ENCODE measurements at places on chromosomes 7 and 10. TPM values are rescaled to one million over a fixed set of nuclear protein-coding genes. Genes with fewer than 3 reads are reported as not detected.

DNA sequence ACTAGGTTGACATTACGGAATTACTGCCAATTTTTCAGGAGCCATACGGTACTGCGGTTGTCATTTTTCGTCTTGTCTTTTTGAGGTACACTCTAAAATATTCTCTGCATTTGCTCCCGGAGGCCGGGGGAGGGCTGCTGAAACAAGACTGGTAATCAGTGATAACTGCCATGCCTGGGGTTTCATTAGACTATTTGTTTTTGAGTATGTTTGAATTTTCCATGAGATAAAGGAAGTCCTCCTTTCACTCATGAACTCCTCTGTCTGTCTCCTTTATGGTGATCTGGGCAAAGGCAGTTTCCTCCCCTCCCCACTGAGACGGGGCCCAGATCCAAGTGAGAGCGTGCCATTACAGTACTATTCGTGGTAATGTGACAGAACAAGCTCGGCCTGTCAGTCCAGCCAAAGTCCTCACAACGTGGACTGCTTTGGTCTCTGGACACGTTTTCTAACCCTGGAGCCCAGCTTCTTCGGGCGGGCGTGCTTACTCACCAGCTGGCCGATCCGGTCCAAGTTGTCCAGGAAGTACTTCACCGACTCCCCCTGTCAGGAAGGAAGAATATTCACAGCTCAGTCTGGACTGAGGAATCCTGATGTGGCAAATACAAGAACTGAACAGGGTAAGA is 45.1 kb downstream of the AMZ1 start:
- no peak overlapping the region for H3K4me3 ChIP-seq
- H3K4me1 ChIP-seq: peaks cover 14% of the 10 kb centered on the region
- peaks cover 16% of the 10 kb centered on the region for H3K36me3 ChIP-seq
- no peak overlapping the region for H3K27ac ChIP-seq

DNA sequence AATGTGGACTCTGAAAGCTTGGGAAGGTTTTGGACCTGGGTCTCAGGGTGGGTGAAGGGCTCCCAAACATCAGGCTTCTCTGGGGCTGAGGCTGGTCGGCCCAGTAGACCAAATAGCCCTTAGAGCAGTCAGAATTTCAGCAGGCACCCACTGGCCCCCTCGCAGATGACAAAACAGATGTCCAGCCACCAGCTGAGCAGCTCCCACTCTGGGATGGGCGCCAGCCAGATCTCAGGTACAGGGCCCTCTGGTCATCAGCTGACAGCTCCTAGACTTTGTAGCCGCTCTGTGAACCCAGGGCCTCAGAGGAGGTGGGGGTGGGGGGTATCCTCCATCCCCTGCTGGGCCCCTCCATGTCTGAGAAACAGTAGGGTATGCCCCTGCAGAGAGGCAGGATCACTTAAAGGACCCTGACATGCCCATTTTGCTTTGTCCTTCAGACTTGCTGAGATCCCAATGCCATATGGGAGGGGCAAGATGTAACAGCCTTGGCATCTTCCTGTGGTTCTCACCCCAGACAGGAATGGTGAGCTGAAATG is 26.5 kb downstream of the HSPA12A start:
- no peak for DNase-seq
- H3K36me3 ChIP-seq: no peaks in the 10 kb centered on the region
- H3K4me3 ChIP-seq: no peak overlapping the region
- peaks cover 39% of the 10 kb centered on the region for H3K27me3 ChIP-seq
- no peaks in the 10 kb centered on the region for H3K4me1 ChIP-seq

DNA sequence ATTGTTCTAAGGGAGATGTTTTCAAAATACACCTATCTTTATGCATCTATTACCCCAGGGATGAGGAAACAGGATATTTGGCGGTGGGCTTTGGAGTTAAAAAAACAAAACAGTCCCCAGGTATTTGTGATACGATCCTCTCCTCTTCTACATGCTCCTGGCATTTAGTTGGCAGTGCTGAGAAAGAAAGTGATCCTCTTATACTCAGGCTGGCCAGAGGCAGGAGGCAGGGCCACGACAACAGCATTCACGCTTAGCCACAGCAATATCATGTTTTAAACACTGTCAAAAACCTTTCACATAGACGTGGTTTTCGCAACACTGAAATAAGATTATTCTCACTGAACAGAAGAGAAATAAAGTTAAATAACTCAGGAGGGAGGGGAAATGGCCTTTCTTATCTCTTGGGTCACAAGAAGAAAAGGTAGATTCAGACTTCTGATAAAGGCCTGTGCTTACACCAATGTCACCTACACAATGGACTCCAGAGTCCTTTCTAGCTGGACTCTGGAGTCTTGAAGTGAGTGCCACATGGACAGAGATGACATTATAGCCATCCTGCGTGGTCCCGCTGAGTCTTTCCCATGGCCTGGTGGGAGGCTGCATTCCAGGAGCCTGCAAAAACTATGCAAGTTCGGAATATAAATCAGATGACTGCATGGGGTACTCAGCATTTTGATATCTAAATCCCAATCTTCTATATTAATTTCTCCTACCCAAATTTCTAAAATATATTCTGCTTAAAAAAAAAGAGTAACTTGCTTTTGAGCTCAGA is 88.7 kb downstream of the PIP4K2A start:
- H3K4me1 ChIP-seq: peaks cover 87% of the 10 kb centered on the region
- no peaks in the 10 kb centered on the region for H3K27me3 ChIP-seq
- peak overlapping the region; percentile 92 for H3K27ac ChIP-seq
- no peak overlapping the region for H3K4me3 ChIP-seq
- DNase-seq: no peak
- H3K36me3 ChIP-seq: peaks cover 1% of the 10 kb centered on the region

DNA sequence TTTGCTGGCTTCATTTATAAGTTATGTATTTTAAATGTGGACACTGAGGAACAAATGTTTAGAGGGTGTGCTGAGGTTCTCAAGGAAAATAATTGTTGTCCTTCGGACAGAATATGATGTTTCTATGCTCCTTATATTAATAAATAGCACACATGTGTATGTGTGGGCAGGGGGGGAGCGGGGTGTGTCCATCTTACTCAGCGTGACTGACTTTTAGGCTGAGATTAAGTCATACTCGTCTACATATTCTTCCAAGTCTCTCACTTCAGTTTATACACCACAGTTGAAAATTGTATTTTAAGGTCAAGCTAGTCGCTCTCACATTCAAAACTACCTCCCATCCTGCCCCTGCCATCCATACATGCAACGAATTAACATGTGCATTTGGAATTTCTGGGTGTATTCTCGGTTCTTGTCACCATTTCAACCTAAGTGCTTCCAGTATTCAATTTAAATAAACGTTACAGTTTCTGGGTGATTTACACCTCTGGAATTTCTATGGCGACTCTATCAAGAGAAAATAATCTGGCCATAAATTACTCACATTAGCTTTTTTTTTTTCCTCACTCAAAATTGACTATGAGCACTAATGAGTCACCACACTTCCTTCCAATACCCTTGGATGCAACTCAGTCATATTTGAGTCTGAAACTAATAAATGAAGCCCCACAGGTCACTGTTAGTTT is 3.3 kb downstream of the PCDH15 start:
- H3K4me3 ChIP-seq: no peak overlapping the region
- H3K27ac ChIP-seq: no peak overlapping the region
- no peaks in the 10 kb centered on the region for H3K27me3 ChIP-seq
- no peaks in the 10 kb centered on the region for H3K36me3 ChIP-seq
- no peaks in the 10 kb centered on the region for H3K4me1 ChIP-seq
- no peak for DNase-seq

DNA sequence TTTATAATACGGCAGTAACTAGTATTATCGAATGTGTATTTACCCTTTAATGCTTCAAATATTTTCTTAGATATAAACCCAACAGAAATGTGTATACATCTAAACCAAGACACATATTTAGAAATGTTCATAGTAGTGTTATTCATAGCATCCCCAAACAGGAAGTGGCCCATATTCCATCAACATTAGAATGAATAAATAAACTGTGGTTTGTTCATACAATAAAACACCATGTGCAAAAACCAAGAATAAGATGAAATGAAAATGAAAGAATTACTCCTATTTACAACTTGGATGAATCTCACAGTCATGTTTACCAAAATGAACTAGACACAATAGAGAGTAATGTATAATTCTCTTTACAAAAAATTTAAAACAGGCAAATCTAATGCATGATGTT is 9.2 kb upstream of the CAV2 start:
- H3K4me1 ChIP-seq: no peaks in the 10 kb centered on the region
- H3K27ac ChIP-seq: no peak overlapping the region
- H3K36me3 ChIP-seq: no peaks in the 10 kb centered on the region
- no peak overlapping the region for H3K4me3 ChIP-seq
- peaks cover 23% of the 10 kb centered on the region for H3K27me3 ChIP-seq

DNA sequence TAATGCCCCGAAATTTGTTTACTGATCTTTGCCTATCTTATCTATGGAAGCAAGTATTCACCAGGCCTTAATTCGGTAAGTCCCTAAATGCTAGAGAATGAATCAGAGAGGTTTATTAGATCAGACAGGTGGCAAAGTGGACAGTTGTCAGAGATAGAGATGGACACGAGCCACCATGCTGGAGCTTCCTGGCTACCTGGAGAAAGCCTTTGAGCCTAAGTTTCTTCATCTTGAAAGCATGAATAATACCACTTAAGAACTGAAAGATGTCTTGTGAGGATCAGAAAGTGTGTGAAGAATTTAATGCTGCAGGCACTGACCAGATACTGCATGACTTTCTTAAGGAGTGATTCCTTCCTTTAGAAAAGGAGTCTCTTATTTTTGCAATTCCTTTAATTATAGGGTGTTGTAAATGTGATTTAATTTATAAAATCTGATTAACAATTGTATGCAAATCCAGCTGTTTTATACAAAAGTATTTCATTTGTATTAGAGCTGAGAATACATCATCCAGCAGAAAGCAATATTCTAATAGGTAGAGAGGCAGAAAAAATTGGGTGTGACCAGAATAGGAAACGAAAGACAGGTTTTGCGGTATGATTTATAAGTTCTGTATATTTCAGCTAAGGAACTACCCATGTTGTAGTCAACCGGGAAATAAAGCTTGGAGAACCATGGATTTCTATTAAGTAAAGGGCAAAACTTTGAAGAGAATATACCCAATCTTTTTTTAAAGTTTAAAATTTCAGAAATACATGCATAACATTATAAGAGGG is 82.7 kb downstream of the SMURF1 start:
- no peak overlapping the region for H3K4me3 ChIP-seq
- peaks cover 3% of the 10 kb centered on the region for H3K36me3 ChIP-seq
- DNase-seq: no peak

- H3K27me3 ChIP-seq: no peaks in the 10 kb centered on the region
- H3K4me3 ChIP-seq: no peak overlapping the region
- peaks cover 17% of the 10 kb centered on the region for H3K36me3 ChIP-seq
- no peaks in the 10 kb centered on the region for H3K4me1 ChIP-seq
These were observed 112.2 kb downstream of the NRF1 start for GRCh38 chr7:129723679-129724078.

GRCh38 chr7:42022791-42023190 is 214.2 kb downstream of the GLI3 start:
- H3K36me3 ChIP-seq: no peaks in the 10 kb centered on the region
- peaks cover 7% of the 10 kb centered on the region for H3K27me3 ChIP-seq
- H3K4me1 ChIP-seq: no peaks in the 10 kb centered on the region
- H3K4me3 ChIP-seq: no peak overlapping the region
- no peak for DNase-seq

DNA sequence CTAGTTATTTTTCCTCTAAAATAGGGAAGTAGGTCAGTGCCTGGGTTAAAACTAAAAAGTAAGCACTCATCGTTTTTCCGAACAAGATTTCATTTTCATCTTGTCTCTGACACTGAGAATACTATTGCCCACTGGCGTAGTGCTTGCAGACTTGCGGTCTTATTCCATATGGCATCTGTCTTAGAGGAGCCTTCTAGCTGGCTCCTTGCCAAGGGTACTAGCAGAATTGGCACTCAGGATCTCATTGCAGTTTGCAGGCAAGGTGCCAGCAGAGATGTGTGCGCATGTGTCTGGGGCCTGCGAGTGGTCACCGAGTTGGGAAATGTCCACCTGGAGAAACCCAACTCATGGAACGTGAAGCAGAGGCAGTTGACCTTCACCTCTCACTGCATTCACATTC is 143.4 kb downstream of the CELF2 start:
- H3K27ac ChIP-seq: peak overlapping the region; percentile 100
- DNase-seq: no peak

DNA sequence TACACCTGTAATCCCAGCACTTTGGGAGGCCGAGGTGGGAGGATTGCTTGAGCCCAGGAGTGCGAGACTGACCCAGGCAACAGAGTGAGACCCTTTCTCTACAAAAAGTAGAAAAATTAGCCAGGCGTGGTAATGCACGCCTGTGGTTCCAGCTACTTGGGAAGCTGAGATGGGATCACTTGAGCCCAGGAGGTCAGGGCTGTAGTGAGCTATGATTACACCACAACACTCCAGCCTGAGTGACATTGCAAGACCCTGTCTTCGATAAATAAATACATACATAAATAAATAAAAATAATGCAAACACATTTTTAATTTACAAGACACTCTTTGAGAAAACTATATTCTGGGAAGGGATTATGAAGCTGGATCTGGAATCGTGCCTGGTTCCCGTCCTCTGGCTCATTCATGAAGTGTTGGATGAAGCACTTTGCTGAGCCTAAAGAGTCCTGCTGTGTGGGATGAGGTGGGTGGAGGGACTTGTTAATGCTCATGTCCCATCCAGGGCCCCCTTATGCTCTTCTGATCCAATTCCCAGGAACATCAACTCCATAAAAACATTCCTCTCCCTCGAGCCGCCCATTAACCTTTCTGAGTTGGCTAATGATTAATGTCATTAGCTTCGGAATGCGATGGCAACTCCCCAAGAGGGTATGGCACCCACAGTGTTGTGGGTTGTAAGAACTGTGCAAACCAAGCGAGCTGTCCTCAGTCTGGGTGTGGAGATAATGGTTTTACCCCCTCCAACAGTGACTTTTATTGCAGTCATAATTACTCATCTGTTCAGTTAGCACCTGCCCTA is 236.3 kb downstream of the BAMBI start:
- H3K4me1 ChIP-seq: no peaks in the 10 kb centered on the region
- no peak overlapping the region for H3K4me3 ChIP-seq
- H3K36me3 ChIP-seq: no peaks in the 10 kb centered on the region
- no peak overlapping the region for H3K27ac ChIP-seq
- no peak for DNase-seq
- H3K27me3 ChIP-seq: peaks cover 3% of the 10 kb centered on the region

DNA sequence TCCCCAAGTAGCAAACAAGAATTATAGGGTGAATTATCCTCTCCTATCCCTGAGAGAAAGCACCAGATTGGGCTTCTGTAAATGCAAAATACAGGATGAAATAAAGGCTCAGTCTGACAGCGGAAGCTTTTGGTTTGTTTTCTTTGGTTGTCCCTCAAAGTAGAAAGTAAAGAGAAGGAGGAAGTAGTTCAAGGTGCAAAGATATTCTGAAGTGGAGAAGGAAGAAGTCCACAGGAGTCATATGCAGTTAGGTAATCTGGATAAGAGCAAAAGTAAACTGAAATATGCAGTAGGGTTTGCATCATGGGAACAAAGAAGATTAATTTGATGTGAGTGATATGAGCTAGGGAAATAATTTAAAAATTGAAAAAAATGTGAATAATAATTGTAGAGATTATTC is 1071.9 kb downstream of the CNTNAP2 start:
- no peaks in the 10 kb centered on the region for H3K36me3 ChIP-seq
- no peaks in the 10 kb centered on the region for H3K4me1 ChIP-seq
- no peak overlapping the region for H3K4me3 ChIP-seq
- no peaks in the 10 kb centered on the region for H3K27me3 ChIP-seq
- no peak overlapping the region for H3K27ac ChIP-seq

Gene OR2A42
- total RNA-seq: not detected

Gene OPN1SW
- total RNA-seq: not detected

Gene LRRC18
- total RNA-seq: not detected

Gene SLC25A13
- 7.9 TPM for total RNA-seq

Gene CTAGE8
- 1.7 TPM for total RNA-seq

Gene CFTR
- total RNA-seq: not detected

Gene PTPRE
- total RNA-seq: 29.4 TPM

Gene ABCB4
- not detected for total RNA-seq
